ENCODE measurements at places on chromosomes 7 and 10.

- no peaks in the 10 kb centered on the region for H3K27me3 ChIP-seq
- H3K4me1 ChIP-seq = peaks cover 11% of the 10 kb centered on the region
- no peak overlapping the region for H3K27ac ChIP-seq
- H3K4me3 ChIP-seq = no peak overlapping the region
- no peaks in the 10 kb centered on the region for H3K36me3 ChIP-seq
Observed at GRCh38 chr7:2477447-2478398, 1.5 kb upstream of the GRIFIN start.

- peaks cover 4% of the 10 kb centered on the region for H3K36me3 ChIP-seq
- H3K4me1 ChIP-seq = peaks cover 58% of the 10 kb centered on the region
- no peak overlapping the region for H3K27ac ChIP-seq
- DNase-seq = no peak
Observed at GRCh38 chr10:119653209-119653608, 2.0 kb downstream of the BAG3 start.

DNA sequence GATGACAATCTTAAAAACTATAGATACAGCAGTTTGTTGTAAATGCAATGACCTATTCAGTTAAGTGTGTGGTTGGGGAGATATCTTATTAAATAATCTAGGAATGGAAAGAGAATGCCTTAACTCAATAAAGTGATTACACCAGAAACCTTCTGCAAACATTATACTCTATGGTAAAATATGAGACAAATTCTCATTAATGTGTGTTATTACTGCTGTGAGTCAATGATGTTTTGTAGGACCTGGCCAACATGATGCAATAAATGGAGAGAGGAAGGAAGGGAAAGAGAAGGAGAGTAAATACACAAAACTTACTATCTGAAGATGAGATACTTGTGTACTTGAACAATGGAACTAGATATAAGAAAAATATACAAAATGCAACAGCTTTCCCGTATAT, 25.1 kb downstream of the MKX start:
- H3K36me3 ChIP-seq = no peaks in the 10 kb centered on the region
- no peak overlapping the region for H3K4me3 ChIP-seq
- no peak for DNase-seq
- H3K27ac ChIP-seq = no peak overlapping the region
- no peaks in the 10 kb centered on the region for H3K4me1 ChIP-seq

DNA sequence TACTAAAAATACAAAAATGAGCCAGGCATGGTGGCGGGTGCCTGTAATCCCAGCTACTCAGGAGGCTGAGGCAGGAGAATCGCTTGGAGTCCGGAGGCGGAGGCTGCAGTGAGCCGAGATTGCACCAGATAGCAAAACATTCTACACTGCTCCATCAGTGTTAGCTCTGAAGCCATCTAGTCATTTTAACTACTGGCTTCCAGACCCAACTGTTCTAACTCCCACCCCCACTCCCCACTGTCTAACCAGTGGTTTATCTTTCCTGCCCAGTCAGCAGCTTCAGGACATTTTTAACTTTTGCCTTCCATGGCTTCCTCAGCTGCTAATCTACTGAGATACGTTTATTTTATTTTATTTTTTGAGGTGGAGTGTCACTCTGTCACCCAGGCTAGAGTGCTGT, 6.2 kb upstream of the FRAT1 start:
- no peak for DNase-seq
- H3K36me3 ChIP-seq = no peaks in the 10 kb centered on the region
- H3K27me3 ChIP-seq = no peaks in the 10 kb centered on the region
- H3K4me3 ChIP-seq = no peak overlapping the region

GRCh38 chr7:155381852-155382801, 75.8 kb upstream of the EN2 start:
- H3K27me3 ChIP-seq = peaks cover 46% of the 10 kb centered on the region
- no peak for DNase-seq

DNA sequence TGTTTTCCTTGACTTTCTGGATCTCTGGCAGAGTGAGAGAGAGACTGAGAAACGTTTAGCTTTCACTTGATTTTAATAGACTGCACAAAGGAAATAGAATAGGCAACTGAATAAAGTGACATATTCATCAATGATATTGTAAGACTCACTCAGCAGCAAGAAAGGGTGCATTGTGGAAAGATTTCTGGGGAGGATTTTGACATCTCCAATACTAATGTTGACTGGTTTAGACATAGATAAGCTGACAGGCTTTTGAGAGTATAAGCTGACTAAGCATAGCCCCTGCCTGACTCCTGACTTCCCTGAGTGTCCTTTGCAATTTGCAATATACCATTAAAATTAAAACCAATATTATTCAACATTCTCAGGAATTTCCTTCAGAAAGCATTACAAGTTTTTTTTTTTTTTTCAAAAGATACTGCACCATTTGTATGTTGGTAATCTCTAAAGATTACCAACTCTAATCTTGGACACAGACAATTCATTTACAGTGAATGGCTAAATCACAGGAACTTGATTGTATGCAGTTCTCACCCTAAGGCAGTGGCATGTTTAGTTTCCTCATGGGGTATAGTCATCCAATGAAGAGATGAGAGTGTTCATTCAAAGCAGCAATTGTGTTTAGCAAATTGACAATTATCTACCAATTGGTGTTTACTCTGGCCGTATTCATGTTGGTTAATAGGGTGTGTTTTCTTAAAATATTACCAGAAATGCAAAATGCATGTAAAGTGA, 325.6 kb downstream of the SORCS3 start:
- no peaks in the 10 kb centered on the region for H3K36me3 ChIP-seq
- H3K4me3 ChIP-seq = no peak overlapping the region
- DNase-seq = no peak
- no peaks in the 10 kb centered on the region for H3K4me1 ChIP-seq

DNA sequence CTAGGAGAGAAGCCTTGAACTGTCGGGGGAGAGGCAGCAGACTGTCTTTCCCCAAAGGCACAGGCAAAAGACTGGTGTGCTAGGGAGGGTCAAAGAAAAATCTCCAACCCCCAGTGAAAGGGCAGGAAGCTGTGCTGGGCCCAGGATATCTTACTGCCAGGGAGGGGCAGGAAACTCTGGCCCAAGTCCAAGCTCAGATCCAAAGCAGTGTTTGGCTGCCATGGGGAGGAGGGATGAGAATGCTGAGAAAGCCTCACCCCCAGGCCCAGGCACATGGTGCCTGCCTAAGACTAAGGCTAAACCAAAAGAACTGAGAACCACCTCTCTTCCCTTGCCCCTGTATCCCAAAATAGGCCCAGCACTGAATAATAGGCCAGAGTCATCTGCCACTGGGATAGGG, 171.2 kb downstream of the PLPP4 start:
- H3K27ac ChIP-seq = no peak overlapping the region
- H3K4me1 ChIP-seq = no peaks in the 10 kb centered on the region
- no peak overlapping the region for H3K4me3 ChIP-seq

DNA sequence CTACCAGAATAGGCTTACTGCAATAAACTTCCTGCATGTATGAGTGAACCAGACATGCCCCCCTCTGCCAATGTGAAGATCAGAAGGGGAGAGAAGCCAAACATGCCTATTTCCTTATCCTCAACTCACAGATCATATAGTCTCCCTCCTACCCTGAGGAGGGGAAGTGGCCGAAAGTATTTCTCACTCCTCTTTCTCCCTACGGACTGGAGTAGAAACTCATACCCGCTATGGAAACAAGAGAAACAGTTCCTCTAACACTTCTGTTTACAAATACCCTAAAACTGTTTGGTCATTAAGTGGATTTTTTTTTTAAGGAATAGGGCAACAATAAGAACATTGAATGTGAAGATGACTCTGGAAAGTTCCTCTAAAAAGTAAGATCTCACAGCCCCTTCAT, 31.4 kb downstream of the CCNJ start:
- H3K4me3 ChIP-seq = no peak overlapping the region
- H3K27me3 ChIP-seq = no peaks in the 10 kb centered on the region
- H3K27ac ChIP-seq = no peak overlapping the region
- DNase-seq = no peak
- no peaks in the 10 kb centered on the region for H3K4me1 ChIP-seq
- no peaks in the 10 kb centered on the region for H3K36me3 ChIP-seq

GRCh38 chr10:14573666-14574261, 200.9 kb downstream of the FAM107B start:
- peaks cover 65% of the 10 kb centered on the region for H3K4me1 ChIP-seq
- no peak for DNase-seq
- H3K4me3 ChIP-seq = no peak overlapping the region

- H3K36me3 ChIP-seq = no peaks in the 10 kb centered on the region
- H3K4me1 ChIP-seq = no peaks in the 10 kb centered on the region
- no peaks in the 10 kb centered on the region for H3K27me3 ChIP-seq
- H3K27ac ChIP-seq = no peak overlapping the region
- no peak for DNase-seq
Observed at GRCh38 chr7:43747328-43748105, 11.0 kb upstream of the BLVRA start.

DNA sequence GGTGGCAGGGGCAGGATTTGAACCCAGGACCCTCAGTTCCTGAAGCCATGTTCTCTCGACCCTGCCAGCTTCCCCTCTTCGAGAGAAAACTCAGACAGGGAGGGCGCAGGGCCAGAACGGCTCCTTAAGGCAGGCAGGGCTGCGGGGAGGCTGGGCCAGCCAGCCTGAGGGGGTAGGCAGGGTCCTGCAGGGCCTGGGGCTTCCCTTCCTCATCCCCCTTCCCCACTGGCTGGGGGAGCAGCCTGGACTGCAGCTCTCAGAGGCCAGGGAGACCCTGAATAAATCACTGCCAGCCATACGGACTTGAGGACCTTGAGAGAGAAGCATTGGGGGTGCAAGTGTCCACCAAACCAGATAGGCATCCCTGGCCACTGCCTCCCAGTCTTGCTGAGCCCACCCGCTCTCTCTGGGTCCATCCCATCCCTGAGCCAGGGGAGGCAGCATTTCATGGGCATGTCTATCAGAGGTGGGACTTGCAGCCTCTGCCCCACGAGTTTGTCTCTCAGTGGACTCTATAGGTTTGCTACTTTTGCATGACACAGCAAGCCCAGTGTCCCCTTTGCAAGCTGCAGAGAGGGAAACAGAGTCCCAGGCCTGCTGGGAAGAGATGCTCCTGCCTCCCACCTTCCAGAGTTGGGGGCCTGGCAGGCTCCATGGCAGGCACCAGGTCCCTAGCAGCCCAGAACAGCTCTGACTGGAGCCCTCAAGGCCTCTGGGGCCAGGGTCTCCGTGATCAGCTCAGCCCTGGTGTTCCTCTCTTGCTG, 70.9 kb downstream of the MYL10 start:
- H3K36me3 ChIP-seq = no peaks in the 10 kb centered on the region
- no peaks in the 10 kb centered on the region for H3K4me1 ChIP-seq
- H3K27me3 ChIP-seq = no peaks in the 10 kb centered on the region

GRCh38 chr10:93245779-93246178, 172.1 kb downstream of the CYP26A1 start:
- DNase-seq = no peak
- H3K36me3 ChIP-seq = no peaks in the 10 kb centered on the region
- no peak overlapping the region for H3K4me3 ChIP-seq

DNA sequence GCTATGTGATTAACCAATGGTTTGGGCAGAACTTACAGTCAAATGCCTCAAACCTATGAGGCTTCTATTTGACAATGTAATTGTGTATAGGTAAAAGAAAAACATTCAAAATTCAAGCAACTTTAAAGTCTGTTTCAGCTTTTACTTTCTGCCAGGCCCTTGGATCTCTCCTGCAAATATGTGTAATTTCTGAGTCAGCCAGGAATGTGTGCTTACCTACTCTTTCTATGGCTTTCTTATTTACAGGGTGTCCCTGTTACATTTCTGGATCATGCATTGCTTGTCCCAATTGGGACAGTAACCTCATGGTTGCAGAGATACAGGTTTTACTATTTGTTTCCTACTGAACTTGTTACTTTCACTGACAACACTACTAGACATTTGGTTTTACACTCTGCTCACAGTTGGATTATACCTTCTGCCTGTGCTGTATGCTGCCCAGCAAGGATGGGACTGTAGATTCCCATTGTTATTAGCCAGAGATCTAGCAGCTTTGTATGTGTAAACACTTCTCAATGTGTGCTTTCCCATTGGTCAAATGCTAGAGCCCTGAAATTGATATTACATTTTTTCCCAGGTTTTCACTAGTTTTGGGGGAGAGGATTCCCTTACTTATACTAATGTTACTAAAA, 355.3 kb downstream of the ARL4A start:
- H3K27me3 ChIP-seq = no peaks in the 10 kb centered on the region
- H3K27ac ChIP-seq = no peak overlapping the region
- DNase-seq = no peak
- no peaks in the 10 kb centered on the region for H3K36me3 ChIP-seq
- H3K4me1 ChIP-seq = no peaks in the 10 kb centered on the region

DNA sequence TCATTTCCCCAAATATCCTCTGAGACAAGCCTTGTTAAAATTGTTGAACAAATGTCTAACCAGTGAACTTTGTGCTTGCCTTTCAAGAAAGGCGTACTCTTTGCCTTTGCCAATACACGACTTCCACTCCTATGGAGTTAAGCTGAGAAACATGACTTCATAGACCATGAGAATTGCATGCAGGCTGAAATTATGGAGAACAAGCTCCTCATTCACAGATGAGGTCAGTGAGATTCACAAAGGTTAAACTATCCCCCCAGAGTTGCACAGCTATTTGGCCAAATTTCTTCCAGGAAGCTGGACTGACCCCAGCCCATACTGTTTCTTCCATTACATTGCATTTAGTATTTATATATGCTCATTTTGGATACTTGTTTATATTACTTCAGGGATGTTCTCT, 221.4 kb upstream of the SEMA3C start:
- H3K4me3 ChIP-seq = no peak overlapping the region
- H3K27ac ChIP-seq = no peak overlapping the region
- H3K4me1 ChIP-seq = no peaks in the 10 kb centered on the region
- H3K27me3 ChIP-seq = no peaks in the 10 kb centered on the region
- no peak for DNase-seq
- no peaks in the 10 kb centered on the region for H3K36me3 ChIP-seq

DNA sequence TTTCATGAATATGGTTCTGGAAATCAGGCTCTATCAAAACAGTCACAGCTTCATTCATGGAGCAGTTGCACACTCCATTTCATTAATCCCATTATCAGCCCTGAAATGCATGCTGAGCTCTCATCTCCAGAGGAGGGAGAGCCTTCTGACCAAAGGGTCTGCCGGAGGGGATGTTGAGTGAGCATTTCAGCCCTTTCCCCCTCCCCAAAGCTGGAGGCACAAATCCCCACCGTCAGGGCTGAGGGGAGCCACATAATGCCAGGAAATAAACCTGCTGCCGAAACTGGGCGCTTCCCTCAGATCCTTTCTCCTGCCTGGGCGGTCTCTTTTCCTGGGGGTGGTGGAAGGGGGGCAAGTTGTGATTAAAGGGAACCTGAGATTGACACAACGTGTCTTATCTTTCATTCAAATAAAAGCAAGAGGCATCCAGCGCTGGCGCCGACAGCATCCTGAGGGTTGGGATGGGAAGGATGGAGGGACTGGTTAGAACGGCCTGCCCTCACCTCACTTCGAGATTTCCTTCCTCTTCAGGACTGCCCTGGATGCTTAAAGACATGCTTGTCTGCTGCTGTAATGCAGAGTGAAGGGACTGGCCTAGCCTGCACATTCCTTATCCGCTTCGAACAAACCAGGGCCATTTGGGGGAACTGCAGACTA, 71.6 kb downstream of the TLL2 start:
- no peaks in the 10 kb centered on the region for H3K4me1 ChIP-seq
- H3K4me3 ChIP-seq = no peak overlapping the region
- H3K27me3 ChIP-seq = no peaks in the 10 kb centered on the region
- no peak for DNase-seq
- H3K27ac ChIP-seq = no peak overlapping the region
- H3K36me3 ChIP-seq = no peaks in the 10 kb centered on the region

- no peaks in the 10 kb centered on the region for H3K27me3 ChIP-seq
- no peaks in the 10 kb centered on the region for H3K4me1 ChIP-seq
- H3K36me3 ChIP-seq = peaks cover 42% of the 10 kb centered on the region
- no peak overlapping the region for H3K4me3 ChIP-seq
- DNase-seq = peak; percentile 18
Observed at GRCh38 chr10:59808896-59809643, 55.8 kb upstream of the MRLN start.
